Endothelial cell (in vitro differentiated cells): ENCODE measurements at places on chromosomes 13 and 19.

DNA sequence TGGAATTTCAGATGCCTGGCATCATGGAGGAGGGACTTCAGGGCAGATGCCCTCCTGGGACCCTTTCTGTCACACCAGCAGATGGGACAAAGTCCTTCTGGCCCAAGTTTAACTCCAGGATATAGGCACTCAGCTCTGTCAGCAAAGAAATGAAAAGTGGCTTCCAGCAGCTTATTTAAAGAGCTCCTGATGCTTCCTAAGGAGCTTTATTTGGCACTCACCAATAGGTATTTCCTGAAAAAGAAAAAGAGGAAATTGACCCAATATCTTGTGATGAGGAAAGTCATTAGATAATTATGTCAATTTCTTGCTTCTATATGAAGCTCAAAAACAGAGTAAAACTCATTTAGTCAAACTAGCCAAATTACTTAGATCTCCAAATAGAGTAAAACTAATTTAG, 224.6 kb downstream of the RAP2A start:
- no peak for DNase-seq

GRCh38 chr13:71079638-71080037, 787.4 kb downstream of the DACH1 start:
- no peak for DNase-seq

- DNase-seq = no peak
Observed at GRCh38 chr13:72469906-72470305, 257.5 kb downstream of the MZT1 start.

- no peak for DNase-seq
Observed at GRCh38 chr13:95121516-95121915, 179.7 kb downstream of the ABCC4 start.

- DNase-seq = no peak
Observed at GRCh38 chr19:3046698-3047495, 15.4 kb downstream of the TLE5 start.

GRCh38 chr13:113471844-113472243, 18.6 kb upstream of the ADPRHL1 start:
- DNase-seq = no peak

GRCh38 chr13:78638216-78638615, 20.7 kb downstream of the OBI1 start:
- no peak for DNase-seq
